ENCODE measurements at places on chromosomes 4 and X.

DNA sequence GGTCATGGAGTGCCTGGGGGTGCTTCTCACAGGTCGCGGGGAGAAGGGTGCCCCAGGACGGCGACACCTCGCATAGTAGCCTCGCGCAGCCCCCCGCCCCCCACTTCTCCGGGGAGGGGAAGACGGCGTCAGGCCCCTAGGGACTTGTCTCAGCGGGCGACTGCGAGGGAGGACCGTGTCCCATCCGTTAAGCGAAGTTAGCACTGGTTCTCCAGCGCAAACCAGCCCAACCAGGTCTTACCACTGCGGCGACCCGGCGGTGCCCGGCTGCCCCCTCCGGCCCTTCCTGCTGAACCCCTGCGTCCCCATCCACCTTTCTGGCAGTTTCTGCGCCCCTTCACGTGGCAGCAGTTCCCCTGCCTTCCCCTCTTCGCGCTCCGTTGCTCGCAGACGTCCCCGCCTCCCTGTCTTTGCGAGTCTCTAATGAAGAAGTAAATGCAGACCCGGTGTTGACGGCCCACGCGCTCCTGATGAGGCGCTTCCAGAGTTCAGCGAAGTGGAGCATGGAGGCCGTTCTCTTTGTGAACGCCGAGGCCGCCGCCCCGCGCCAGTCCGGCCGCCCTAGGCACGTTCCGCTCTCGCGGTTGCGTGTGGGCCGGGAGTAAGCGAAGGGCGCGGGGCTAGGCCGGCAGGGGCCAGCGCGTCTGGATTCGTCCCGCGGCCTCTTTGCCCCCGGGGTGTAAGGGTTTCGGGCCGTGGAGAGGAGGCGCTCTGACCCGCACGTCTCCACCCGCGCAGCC is 3.0 kb downstream of the SLIT2 start:
- no peak for DNase-seq

GRCh38 chrX:105458846-105459245 is 238.4 kb upstream of the TEX13A start:
- DNase-seq = no peak

GRCh38 chrX:120310861-120311726 is at the start of gene TMEM255A:
Gene TMEM255A (minus strand): TSS chrX:120311461. CDS start chrX:120311309, 152 bp downstream.
- no peak for DNase-seq

DNA sequence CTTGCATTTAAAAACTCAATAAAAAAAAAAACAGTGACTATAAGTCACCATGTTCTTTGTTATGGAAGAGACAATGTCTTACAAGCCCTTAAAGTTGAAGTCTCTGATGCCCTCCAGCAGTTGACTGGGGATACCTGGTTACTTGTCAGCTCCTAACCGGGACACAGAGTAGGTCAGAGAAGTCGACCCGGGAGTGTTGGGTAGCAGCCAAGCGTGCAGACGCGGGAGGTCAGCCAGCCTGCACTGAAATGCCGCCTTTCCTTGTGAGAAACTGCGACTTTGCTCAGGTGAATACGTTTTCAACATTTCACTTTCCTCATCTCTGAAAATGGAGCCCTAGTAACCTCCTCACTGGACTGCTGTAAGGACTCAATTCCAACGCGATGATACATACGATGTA is 81.8 kb downstream of the F11 start:
- peak; percentile 62 for DNase-seq

- no peak for DNase-seq
Observed at GRCh38 chr4:176919631-176920030, 126.9 kb upstream of the VEGFC start.

DNA sequence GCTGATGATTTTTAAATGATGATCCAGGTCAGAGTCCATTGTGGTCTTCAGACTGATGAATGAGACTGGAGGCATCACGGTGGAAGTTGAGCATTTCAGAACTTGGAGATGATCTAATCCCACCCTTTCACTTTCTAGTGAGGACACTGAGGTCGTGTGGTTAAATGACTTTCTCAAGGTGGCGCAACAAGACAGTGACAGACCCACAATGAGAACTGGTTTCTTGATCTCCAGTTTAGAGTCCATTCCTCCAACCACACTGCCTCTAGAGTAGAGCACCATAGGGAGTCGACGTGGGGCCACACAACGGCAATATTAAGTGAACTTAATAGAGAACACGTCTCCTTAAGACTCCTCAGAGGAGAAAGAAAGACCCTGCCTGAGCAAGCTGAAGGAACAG is 381.0 kb downstream of the UNC5C start:
- peak; percentile 39 for DNase-seq

DNA sequence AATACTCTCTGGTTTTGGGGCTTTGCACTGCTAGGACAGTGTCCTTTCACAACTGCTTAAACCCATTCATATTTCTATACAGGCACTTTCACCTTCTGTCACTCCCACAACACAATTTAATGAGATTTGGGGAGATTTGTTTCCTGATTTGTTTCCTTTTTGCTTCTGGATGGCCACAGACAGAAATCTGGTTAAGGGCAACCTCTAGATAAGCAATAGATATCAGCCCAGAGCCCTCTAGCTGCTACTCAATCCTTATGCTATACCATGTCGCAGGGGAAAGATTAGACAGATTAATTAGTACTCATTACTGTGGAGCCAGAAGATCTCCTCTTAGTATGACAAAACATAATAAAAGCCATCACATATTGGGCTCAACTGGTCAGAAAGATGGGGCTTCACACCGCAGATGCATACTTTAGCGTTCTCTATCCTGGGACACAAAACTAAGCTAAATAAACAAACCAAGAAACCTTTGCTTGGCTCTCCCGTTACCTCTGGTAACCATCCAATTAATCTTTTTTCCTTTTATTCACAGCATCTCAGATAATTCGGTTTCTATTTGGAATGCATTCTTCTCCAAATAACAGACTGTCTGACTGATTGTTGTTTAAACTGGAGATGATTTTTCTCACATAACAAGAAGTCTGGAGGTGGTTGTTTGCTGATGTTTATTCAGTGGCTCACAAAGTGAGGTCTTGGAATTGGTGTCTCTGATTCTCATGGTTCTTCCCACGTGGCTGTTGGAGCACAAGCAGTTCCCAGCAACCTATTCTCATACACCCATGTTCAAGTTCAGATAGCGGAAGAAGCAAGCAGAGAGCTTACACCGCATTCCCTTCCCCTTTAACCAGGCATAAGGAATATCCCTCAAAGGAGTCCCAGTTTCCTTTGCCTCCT is 41.0 kb upstream of the ZNF330 start:
- DNase-seq = no peak

DNA sequence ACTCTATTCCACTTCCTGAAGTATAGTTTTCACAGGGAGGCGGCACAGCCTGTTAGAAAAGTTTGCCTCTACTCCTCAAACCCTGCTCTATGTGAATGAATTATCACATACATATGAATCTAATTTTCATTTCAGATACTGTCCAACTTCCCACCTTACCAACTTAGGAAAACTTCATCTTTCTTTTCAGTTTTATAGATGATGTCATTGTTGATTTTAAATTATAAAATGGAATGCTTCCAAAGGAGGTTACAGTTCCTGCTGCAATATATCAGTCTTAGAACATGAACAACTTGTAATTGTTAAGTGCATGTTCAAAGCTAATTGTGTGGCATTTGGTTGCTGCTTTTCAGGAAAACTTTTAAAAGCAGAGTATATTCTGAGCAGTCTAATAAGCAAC is 92.4 kb downstream of the NEUROG2 start:
- no peak for DNase-seq

- DNase-seq = no peak
Observed at GRCh38 chr4:1628892-1629698, 55.0 kb downstream of the FAM53A start.

- DNase-seq = no peak
Observed at GRCh38 chr4:77505275-77505957, 100.2 kb upstream of the CXCL13 start.

- DNase-seq = no peak
Observed at GRCh38 chr4:119683518-119683917, 54.9 kb upstream of the PDE5A start.

- no peak for DNase-seq
Observed at GRCh38 chr4:136935871-136936270, 596.4 kb downstream of the PCDH18 start.

DNA sequence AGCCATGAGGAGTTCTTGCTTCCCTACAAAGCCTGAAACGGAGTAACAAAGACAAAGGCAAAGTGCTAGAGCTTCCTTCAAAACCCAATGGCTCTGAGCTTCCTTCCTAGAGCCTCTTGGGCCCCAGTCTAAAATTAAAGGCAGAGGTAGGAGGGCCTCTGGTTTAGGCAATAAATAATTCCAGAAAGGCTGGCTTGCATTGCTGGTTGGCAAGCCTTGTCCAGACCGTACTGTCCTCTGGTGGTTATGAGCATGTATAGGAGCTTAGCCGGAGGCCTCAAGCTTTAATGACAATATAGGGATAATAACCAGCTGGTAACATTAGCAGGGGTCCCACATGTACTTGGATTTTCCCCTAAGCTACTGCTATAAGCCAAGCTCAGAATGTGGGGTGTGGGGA is 237.3 kb downstream of the AR start:
- DNase-seq = no peak

GRCh38 chr4:164874789-164875188 is 2.2 kb upstream of the APELA start:
- no peak for DNase-seq

- no peak for DNase-seq
Observed at GRCh38 chrX:3191201-3191600, 149.9 kb downstream of the ARSF start.

GRCh38 chr4:3860061-3860912 is 94.1 kb downstream of the ADRA2C start:
- no peak for DNase-seq

DNA sequence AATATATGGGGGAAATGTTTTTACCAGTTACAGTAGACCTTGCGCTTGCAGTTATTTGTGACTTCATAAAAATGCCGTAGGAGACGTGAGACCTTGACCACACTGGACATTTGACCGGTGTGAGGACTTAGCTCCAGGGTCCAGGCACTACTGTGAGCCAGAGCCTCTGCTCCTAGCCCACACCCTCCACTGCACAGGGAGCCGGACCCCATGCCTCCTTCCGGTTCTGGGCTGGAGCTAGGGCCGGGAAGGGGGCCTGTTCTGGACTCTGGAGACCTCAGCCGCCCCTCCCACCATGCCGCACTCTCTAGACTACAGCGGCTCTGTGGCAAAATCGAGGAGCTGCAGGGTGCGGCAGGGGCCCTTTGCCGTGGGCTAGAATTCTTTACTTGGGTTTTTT is 5.3 kb downstream of the PCGF3 start:
- no peak for DNase-seq

DNA sequence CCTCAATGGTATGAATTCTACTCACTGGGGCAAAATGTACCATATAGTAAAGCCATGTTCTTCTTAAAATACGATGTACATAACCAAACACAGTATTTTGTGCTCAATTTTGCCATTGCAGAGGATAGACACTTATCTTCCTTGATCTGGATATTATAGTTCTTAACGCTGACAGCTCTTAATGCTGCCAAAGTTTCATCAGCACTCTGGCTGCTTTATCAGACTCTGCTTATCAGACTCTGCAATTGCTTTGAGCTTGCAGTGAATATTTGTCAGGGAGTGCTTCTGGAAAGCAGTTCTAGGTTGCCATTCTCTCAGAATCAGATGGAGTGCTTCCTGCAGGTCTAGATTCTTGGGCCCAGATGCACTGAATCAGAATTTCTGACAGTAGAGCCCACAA is 863.1 kb downstream of the CCSER1 start:
- no peak for DNase-seq

DNA sequence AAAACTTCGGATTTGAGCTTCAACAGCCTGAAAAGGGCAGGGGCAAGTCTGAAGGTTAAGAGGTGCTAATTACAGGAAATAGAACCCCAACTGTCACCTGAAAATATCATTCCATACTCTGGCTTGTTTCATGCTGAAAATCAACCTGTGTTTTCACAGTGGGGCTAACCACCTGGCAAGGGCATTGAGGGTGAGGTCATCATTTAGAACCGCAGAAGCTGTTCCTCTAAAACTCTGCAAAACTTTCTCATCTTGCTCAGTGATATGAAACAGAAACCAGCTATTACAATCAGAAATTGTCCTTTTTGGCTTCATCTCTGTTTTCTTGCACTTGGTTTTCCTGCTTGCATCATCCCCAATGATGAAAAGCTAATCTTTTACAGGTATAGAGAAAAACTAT is 247.6 kb downstream of the DCLK2 start:
- DNase-seq = no peak

DNA sequence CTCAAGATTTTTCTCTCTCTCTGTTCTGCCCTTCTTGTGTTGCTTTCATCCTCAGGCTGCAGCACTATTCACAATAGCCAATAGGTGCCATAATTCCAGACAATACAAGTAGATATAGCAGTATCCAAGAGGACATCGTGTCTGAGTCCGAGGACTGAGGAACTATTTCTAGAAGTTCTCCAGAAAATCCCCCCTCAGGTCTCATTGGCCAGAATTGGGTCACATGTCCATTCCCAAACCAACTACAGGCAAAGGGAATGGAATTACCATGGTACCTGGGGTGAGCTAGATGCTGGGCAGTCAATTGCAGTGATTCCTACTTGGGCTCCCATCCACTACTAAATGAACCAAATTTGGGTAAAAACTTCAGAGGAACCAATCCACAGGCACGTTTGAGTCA is 301.9 kb upstream of the RASGEF1B start:
- no peak for DNase-seq

DNA sequence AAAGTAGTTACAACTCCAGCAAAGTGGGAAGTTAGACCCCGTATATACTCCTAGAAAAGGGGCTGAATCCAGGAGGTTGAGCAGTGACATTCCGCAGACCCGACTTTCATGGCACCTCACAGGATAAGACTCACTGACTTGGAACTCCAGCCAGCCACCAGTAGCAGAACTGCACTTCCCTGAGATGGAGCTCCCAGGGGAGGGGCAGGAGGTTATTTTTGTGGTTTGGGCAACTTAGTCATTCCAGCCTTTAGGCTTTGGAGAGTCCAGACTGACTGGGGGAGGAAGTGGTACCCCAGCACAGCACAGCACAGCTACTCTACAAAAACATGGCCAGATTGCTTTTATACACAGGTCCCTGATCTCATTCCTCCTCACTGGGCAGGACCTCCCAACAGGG is 319.1 kb downstream of the PCDH19 start:
- no peak for DNase-seq

- DNase-seq = no peak
Observed at GRCh38 chr4:40121515-40121914, 64.9 kb downstream of the N4BP2 start.

GRCh38 chr4:72312032-72312650 is 256.9 kb downstream of the ADAMTS3 start:
- DNase-seq = no peak

DNA sequence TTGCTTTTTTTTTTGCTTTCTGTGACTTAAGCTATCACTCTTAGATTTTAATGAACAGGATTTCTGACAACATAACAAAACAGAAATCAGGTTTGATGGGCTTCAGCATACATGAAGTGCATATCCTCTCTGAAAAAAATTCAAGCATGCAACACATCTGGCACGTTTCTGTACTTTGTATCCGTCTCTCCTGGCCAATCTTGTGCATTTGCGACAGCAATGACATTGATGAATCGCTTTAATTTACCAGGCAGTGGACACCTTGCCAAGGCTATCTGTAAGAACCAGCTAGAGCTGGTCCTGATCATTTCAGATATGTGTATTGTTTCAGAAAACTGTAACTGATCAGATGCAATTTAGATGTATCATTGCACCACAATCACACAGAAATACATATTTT is 93.3 kb downstream of the CCSER1 start:
- no peak for DNase-seq
